ENCODE measurements at places on chromosomes 3 and 15.
A peak's percentile ranks its signal among the peaks of the same experiment; 100 is the strongest.

DNA sequence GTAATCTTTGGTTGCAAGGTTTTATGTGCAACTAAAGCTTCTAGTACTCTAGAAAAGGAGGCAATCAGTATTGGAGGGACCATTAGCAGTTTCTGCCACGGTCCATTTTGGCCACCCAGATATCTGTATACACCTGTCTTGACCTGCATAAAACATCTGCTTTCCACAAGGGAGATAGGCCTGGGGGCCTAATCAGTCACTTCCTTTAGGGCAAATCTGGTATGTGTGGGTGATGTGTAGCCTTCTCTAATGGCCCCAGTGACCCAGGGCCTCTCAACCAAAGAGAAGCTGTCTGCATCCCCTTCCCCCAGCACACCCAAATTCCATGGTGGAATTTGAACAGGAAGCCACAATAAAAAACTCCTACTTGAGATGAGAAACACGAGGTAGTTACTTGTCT, 19.5 kb downstream of the IRAK2 start:
- peaks cover 11% of the 10 kb centered on the region for H3K36me3 ChIP-seq
- no peak for DNase-seq
- H3K4me1 ChIP-seq: peaks cover 64% of the 10 kb centered on the region
- no peak overlapping the region for H3K4me3 ChIP-seq
- no peaks in the 10 kb centered on the region for H3K27me3 ChIP-seq

DNA sequence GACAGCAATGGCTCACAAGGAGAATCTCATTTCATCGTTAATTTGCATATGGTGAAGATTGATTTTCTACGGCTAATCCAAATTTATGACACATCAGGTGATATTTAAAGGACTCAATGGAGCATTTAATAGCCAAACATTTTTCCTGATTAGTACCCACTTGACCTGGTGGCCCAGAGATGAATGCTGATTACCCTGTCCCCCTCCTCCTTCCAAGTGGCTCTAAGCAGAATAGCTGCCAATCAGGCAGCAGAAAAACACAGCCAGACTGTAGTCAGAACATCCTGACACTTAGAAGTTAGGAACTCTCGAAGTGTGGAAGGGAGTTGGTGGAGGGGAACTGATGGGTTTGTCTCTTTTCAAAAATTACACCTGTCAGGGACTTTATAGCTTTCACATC, 302.5 kb downstream of the ZNF621 start:
- no peak overlapping the region for H3K4me3 ChIP-seq
- H3K36me3 ChIP-seq: no peaks in the 10 kb centered on the region
- peaks cover 4% of the 10 kb centered on the region for H3K27me3 ChIP-seq
- no peak for DNase-seq

DNA sequence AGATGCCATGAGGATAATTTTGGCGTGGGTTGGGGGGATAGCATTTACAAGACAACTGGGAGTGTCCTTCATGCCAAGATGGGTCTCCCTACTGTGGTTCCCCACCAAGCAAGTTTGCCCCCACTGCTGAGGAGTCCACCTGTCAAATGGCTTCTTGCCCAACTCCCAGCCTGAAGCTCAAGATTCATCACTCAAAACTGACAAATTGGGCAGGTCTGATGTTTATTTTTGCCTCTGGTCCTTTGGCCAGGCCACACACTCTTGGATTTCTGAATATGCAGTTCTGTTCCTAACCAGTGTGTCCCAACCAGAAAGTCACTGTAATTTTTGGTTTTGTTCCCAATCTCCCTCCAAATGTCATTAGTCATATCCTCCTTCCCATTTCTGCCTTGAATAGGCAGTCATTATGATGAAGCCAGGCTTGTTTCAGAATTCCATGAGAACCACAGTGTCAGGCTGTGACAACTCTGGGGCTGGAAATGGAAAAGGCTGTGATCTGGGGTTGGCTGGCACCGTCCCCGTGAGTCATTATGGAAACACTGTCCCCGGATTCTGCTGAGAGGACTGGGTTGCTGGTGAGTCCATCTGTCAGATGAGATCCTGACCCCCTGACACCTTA, 29.3 kb upstream of the MEF2A start:
- DNase-seq: no peak
- no peak overlapping the region for H3K4me3 ChIP-seq
- H3K4me1 ChIP-seq: peaks cover 2% of the 10 kb centered on the region
- no peak overlapping the region for H3K27ac ChIP-seq
- H3K36me3 ChIP-seq: no peaks in the 10 kb centered on the region
- H3K27me3 ChIP-seq: no peaks in the 10 kb centered on the region

DNA sequence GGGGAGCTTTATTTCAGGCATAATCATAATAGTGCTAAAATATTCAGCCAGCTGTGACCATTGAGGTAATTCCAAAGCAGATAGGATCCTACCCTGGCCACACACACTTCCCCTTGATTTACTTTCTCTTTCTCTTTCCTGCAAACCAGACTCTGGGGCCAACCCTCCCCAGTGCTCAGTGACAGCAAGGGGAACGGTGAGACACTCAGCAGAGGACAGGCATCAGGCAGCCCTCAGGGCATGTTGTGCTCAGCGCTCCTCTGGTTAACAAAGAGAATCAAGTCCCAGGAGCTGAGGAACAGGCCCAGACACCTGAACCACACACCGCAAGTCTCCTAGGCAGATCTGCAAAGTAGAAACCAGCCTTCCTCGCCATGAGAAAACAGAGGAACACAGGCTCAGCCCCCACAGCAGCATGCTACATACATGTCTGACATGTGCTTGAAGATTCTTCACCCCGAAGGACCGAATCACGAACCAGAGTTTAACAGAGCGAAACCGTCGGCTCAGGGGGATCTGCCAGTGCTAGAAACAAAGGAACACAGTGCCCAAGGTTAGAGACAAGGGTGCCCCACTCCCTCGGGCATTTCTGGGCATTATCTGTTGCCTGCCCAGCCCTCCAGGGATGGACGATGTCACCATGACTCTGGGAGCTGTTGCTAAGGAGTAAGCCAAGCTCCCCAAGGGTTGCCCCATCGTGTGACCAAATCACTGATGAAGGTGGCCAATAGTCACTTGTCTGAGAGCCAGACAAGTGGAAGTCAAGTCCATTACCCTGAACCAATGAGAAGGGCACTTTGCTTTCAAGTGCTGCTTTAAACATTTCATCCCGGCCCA, 17.5 kb downstream of the HDC start:
- H3K36me3 ChIP-seq: no peaks in the 10 kb centered on the region
- peak; percentile 44 for DNase-seq
- H3K27ac ChIP-seq: peak overlapping the region; percentile 96
- peaks cover 20% of the 10 kb centered on the region for H3K4me1 ChIP-seq

GRCh38 chr3:143482106-143483088, 362.8 kb downstream of the CHST2 start:
- no peaks in the 10 kb centered on the region for H3K27me3 ChIP-seq
- no peak overlapping the region for H3K4me3 ChIP-seq
- no peak overlapping the region for H3K27ac ChIP-seq
- H3K4me1 ChIP-seq: no peaks in the 10 kb centered on the region
- DNase-seq: no peak

DNA sequence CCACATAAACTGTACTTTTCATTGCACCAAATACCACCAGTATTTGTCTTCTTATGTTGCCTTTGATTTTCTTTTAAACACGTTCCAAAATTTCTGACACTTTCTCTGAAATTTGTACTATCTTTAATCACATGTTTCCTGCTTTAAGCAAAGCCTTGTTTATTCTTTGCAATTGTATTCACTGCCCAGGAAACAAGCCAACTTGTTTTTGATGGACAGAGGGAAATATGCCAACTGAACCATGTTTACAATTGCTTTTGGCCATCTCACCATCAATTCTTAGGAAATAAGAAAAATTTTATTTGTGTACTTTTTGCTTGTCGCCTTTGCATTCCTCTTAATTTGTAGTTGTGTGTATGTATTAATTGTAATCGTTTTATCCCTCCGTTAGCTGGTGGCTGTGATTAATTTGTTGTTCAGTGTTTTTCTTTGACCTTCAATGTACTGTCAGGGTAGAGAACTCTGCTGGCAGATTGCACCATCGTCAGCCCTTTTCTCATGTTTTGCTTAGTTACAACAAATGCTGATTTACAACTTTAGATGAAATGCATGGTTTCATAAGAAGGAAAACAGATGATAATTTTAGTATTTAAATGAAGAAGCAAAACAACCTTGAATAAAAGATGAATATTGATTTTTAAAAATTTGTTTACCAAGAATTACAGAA, 19.4 kb upstream of the FEZF2 start:
- no peaks in the 10 kb centered on the region for H3K4me1 ChIP-seq
- no peak for DNase-seq
- no peaks in the 10 kb centered on the region for H3K36me3 ChIP-seq
- H3K27me3 ChIP-seq: peaks cover 15% of the 10 kb centered on the region
- no peak overlapping the region for H3K27ac ChIP-seq

- no peak overlapping the region for H3K4me3 ChIP-seq
- no peaks in the 10 kb centered on the region for H3K36me3 ChIP-seq
- no peak for DNase-seq
- peaks cover 3% of the 10 kb centered on the region for H3K4me1 ChIP-seq
These were observed 242.6 kb upstream of the TPRG1 start for GRCh38 chr3:188929137-188929536.

GRCh38 chr15:78306176-78306774, 6.9 kb upstream of the SKIC8 start:
- no peak overlapping the region for H3K4me3 ChIP-seq
- no peak for DNase-seq
- H3K27me3 ChIP-seq: peaks cover 4% of the 10 kb centered on the region
- no peaks in the 10 kb centered on the region for H3K4me1 ChIP-seq
- H3K36me3 ChIP-seq: no peaks in the 10 kb centered on the region

DNA sequence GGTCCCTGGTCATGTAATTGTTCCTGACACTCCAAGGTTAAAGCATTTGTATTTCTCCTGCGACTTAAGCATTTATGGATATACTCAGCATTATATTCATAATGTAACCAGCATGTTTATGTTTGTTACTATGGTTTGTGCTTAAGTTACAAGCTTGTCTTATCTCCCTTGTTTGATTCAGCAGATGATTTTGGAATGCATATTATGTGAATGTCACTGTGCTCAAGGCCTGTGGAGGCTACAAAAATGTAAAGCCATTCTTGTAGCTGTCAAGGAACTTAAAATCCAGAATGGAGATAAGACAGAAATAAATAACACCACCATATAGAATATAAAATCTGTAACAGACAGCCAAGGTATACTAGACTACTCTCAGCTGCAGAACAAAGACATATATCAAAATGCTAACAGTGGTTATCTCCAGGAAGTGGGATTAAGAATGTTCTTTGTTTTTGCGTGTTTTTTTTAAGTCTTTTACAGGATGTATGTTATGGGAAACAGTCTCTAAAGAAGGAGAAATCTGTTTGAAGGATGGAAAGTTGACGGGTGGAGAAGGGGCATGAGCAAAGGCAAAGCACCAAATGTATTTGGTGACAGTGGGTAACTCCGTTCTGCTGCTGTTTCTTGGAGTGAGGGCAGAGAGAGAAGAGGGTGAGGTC, 61.4 kb downstream of the IGF2BP2 start:
- peaks cover 2% of the 10 kb centered on the region for H3K4me1 ChIP-seq
- DNase-seq: no peak
- H3K27ac ChIP-seq: no peak overlapping the region
- H3K4me3 ChIP-seq: no peak overlapping the region
- peaks cover 53% of the 10 kb centered on the region for H3K27me3 ChIP-seq

DNA sequence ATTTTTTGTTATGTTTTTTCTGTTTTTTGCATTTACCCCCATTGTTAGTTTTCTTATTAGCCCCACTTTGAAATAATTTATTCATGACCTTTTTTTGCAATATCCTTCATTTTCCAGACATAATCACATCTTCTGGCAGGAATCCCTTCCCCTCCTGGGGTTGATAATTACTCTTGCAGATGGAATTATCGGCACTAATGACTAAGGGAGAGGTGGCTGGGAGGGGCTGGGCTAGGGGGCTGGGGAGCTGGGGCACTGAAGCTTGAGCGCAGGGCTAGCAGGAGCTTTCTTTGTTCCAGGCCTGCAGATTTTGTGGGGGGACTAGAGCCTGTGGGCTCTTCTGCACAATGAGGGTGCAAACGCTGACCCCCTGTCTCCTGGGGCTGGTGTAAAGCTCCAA, 77.8 kb downstream of the RAB11A start:
- H3K27ac ChIP-seq: no peak overlapping the region
- H3K4me3 ChIP-seq: no peak overlapping the region
- H3K36me3 ChIP-seq: no peaks in the 10 kb centered on the region
- DNase-seq: no peak

- no peak overlapping the region for H3K27ac ChIP-seq
- H3K27me3 ChIP-seq: no peaks in the 10 kb centered on the region
- H3K36me3 ChIP-seq: peaks cover 3% of the 10 kb centered on the region
- DNase-seq: no peak
These were observed 86.8 kb downstream of the CCK start for GRCh38 chr3:42179110-42179725.

GRCh38 chr15:92602267-92602593, 53.3 kb downstream of the FAM174B start:
- H3K4me1 ChIP-seq: peaks cover 2% of the 10 kb centered on the region
- no peak for DNase-seq
- no peaks in the 10 kb centered on the region for H3K36me3 ChIP-seq
- H3K27ac ChIP-seq: no peak overlapping the region

DNA sequence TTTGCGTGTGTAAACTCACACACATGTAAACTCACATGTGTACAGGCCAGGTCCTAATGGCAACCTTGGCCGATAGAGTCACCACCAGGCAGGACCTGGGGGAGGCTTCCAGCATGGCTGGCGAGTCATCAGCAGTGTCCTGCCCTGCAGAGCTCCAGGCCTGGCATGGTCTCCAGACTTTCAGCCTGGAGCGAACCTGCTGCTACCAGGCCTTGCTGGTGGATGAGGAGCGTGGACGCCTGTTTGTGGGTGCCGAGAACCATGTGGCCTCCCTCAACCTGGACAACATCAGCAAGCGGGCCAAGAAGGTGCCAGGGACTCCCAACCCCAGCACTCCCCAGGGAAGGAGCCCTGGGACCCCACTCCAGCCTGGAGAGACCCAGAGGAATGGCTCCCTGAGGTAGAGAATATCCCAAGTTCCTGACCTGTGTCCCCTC, 1.0 kb downstream of the SEMA3B start:
- peaks cover 17% of the 10 kb centered on the region for H3K27me3 ChIP-seq
- peaks cover 9% of the 10 kb centered on the region for H3K4me1 ChIP-seq
- H3K4me3 ChIP-seq: no peak overlapping the region
- no peak for DNase-seq

- H3K36me3 ChIP-seq: no peaks in the 10 kb centered on the region
- H3K4me3 ChIP-seq: no peak overlapping the region
- H3K27me3 ChIP-seq: no peaks in the 10 kb centered on the region
- H3K4me1 ChIP-seq: no peaks in the 10 kb centered on the region
- H3K27ac ChIP-seq: no peak overlapping the region
These were observed 1751.2 kb downstream of the SI start for GRCh38 chr3:163327086-163327485.
